ENCODE measurements at places on chromosomes 4 and X. TPM values are rescaled to one million over a fixed set of nuclear protein-coding genes. Genes with fewer than 3 reads are reported as not detected.

- no peak for DNase-seq
Measured at GRCh38 chrX:154356596-154356995, 17.8 kb downstream of the FLNA start.

- no peak for DNase-seq
Measured at GRCh38 chr4:24226023-24226422, 336.2 kb upstream of the PPARGC1A start.

DNA sequence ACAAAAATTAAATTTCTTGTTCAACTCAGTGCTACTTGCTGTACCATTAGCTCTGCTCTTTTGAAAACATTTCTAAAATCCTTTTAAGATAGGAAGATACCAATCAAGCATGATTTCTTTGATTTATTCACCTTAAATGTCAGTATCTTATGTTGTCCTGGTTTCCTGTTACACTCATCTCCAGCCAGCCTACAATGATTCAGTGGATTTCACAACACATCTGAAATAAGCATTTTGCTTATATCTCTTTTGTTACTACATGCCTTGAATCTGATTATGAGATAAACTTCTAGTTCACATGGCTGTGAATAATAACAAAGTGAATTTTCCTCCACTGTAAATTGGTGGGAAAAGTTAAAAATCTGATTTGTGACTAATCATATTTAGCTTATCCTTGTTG lies 112.5 kb upstream of the BMP3 start:
- no peak for DNase-seq

DNA sequence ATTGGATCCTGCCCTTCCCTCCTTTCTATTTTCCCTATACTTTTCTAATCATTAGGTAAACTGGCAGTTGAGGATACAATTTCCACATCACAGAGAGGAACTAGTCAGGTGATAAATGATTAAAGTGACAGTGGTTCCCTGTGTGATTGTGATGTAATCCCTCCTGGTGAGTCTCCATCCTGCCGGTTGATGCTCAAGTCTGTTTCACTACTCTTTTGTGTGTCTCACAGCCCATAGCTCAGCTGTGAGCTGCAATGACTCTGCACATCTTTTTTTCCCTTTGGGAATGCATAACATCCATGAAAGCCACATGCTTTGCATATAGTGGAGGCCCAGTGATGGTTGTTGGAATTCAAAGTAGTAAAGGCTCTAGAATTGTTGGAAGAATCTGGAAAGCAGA lies 60.4 kb downstream of the CCNI start:
- no peak for DNase-seq

GRCh38 chr4:174989791-174990190 lies 71.6 kb downstream of the ADAM29 start:
- no peak for DNase-seq

DNA sequence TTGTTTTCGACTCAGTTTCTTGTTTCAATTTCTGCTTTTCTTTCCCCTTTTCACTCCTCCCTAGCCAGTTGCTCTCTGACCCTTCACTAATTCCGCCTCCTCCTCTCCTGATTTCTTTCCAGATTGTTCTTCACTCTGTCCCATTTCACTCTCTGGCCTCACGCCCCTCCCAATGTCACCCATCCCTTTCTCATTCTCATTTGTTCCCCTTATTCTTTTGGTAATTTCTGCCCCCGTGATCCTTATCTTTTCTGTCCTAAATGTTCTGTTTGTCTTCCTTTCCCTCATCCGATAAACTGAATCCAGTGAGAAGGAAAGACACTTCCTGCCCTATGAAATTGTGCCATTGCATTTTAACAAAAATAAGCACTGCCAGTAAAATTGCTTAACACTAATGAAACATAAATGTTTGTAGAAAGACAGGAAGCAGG lies 94.5 kb upstream of the RASGEF1B start:
- no peak for DNase-seq

DNA sequence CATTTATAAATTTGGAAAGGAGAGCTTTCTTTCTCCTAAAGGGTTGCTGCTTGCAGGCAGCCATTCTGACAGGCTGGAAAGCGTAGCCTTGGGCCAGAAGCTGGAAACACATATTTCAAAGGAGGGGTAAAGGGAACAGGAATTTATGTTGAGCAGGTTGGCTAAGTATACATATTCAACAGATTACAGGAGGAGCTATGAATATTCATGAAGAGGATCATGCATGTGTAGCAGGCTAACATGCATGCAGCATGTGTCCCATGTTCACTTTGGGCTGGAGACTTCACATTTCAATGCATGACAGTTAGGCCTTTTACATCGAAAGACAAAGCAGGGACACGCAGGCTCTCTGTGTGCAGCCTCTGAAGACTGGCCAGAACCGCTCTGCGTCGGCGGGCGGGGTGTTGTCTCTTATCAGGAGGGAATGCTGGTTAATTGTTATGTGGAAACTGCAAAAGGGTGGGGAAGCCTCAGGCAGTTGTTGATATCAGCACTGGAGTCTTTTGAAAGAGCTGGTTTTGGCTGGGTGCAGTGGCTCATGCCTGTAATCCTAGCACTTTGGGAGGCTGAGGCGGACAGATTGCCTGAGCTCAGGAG lies 31.5 kb downstream of the CASP3 start:
- DNase-seq, result no peak

- no peak for DNase-seq
Measured at GRCh38 chrX:31213941-31214340, 142.1 kb upstream of the FTHL17 start.

GRCh38 chrX:57918750-57919436 lies 8.6 kb upstream of the ZXDA start:
- DNase-seq, result no peak

DNA sequence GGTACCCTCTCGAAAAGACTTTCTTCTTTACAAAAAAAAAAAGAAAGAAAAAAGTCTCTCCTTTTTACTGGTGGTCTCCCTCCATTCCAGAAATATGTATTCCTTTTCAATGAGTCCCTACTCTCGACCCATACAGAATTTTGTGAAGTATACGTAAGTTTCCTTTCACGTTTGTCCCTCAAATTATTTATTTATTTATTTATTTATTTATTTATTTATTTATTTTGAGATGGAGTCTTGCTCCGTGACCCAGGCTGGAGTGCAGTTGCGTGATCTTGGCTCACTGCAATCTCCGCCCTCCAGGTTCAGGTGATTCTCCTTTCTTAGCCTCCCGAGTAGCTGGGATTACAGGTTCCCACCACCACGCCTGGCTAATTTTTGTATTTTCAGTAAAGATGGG lies 429.2 kb upstream of the AR start:
- no peak for DNase-seq

DNA sequence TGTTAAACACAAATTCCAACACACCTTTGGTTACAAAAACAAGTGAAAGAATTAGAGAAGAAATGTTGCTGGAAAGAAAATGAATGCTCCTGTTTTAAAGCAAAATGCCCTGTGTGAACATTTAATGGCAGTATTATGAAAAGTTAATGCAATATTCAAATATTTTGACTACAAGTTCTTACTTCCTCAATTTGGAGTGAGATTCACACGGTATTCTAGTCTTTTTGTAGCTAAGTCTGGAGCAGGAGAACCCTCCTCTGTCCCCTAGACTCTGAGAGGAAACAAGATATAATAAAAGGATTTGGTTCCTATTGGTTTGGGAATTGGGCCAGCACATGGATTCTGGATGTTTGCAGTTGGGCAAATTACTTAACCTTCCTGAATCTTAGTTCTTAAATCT lies 12.7 kb downstream of the MAD2L1 start:
- no peak for DNase-seq

GRCh38 chrX:10223276-10223675 lies 66.5 kb downstream of the CLCN4 start:
- no peak for DNase-seq

- no peak for DNase-seq
Measured at GRCh38 chrX:32985544-32985943, 225.8 kb downstream of the DMD start.

DNA sequence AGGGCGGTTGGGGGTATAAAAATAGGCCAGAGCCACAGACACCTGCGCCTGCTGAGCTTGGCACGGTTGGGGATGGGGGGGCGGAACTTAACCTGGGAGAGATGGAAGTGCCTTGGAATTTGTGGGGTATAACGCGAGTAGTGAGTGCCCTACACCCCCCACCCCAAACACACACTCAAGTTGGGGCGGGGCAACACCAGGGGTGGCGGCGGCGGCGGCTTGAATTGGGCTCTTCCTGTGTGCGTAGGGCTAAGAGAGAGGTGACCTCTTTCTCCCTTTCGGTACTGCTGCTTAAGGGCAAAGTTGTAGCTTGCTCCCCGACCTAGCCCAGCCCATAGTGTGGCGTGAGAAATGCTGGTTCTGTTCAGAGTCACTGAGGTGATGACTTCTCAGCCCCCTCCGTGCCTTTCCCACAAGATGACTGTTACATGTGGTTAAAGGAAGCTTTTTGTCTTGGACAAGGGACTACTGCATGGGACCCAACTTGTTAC lies 839 bp downstream of the STK26 start:
- no peak for DNase-seq

DNA sequence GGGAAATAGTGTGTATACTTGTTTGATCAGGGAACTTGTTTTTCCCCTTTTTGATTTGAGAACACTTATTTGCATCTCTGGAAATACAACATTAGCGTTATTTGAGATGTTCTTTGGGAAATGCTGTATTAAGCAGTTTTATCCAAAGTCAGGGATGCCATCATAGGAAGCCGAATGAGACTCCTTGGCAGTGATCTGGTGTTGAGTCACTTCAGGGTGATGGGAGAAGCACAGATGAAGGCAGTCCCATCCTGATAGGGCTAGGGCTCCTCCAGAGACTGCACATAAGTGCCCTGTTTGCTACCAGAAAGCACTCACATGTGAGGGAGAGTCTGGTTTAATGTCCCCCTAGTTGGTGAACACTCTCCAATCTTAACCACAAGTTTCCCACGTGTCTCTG lies 62.3 kb downstream of the IL1RAPL1 start:
- no peak for DNase-seq

The NPY2R gene
- 0.33 TPM for total RNA-seq

The MANBA gene
- 24.5 TPM for total RNA-seq

The ARHGEF6 gene
- 16.4 TPM for total RNA-seq

The MAGEC3 gene
- not detected for total RNA-seq

The NAP1L3 gene
- total RNA-seq, result 2.1 TPM

Measured in esophagus muscularis mucosa (tissue), 4 donors.